ENCODE measurements at places on chromosomes 16 and 17.

- DNase-seq: no peak
Observed at GRCh38 chr17:45338023-45338781, 21.4 kb upstream of the MAP3K14 start.

- no peak for DNase-seq
Observed at GRCh38 chr17:39236981-39237441, 11.3 kb upstream of the STAC2 start.

GRCh38 chr17:9242983-9243382, 221.7 kb downstream of the NTN1 start:
- DNase-seq: no peak

DNA sequence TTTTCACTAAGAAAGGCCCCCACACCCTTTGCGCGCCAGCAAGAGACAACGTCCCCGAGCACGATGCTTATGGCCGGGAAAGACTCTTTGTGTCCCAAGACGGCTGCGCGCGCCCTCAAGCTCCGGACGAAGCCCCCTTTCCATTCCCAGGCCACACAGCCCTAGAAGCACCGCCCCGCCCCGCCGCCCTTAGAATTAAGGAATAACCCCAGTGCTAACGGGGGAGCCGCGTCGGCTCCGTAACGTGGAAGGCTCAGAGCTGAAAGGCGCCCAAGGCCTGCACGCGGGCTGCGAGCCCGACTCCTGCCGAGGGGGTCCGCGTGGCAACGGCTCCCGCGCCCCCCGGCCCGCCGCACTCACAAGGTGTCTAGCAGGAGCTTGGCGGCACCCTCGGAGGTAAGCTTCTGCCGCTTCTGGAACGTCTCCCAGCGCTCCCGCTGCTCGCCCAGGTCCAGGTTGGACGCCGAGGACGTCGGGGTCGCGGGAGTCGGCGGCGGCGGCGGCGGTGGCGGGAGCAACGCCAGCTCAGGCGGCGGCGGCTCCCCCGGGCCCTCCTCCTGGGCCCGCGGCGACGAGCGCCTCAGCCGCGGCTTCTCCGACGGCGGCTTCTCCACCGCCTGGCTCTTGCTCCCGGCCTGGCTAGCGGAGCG, 477 bp downstream of the CENPV start:
- DNase-seq: peak; percentile 37

GRCh38 chr16:28261942-28262341, 30.4 kb upstream of the SBK1 start:
- DNase-seq: no peak

- DNase-seq: peak; percentile 81
Observed at GRCh38 chr17:66459811-66460270, 157.4 kb downstream of the PRKCA start.

GRCh38 chr16:84313921-84314320, 19.2 kb downstream of the WFDC1 start:
- no peak for DNase-seq

- no peak for DNase-seq
Observed at GRCh38 chr16:19443659-19444058, 26.0 kb downstream of the TMC5 start.

DNA sequence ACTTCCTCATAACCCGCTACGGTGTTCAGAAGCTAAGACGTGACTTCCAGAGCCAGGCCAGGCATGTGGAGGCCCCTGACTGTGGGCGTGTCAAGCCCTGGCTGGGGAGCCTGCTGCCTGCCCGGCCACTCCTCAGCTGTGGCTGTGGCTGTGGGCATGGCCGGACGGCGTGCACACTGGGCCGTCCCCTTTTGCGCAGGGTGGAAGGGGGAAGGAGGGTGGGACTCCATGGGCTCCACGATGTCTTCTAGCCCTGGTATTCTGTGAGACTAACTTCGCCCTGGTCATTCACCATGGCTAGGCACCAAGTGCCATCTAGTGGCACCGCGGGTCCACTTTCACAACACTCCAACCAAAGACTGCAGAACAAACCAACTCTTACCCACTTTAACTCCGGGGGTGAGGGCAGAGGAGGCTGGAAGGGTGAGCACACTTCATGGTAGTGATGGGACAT, 67.9 kb downstream of the N4BP1 start:
- peak; percentile 46 for DNase-seq

DNA sequence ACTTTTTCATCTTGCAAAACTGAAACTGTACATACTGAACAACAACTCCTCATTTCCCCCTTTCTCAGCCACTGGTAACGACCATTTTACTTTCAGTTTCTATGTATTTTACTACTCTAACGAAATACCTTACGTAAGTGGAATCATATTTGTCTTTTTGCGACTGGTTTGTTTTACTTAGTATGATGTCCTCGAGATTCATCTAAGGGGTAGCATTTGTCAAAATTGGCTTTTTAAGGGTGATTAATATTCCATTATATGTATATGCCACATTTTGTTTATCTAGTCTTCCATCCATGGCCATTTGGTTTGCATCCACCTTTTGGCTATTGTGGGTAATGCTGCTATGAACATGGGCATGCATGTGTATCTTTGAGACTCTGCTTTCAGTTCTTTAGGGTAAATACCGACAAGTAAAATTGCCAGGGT, 10.4 kb downstream of the KPNB1 start:
- DNase-seq: no peak

GRCh38 chr17:81152288-81152828, 12.9 kb upstream of the PVALEF start:
- DNase-seq: no peak

- DNase-seq: no peak
Observed at GRCh38 chr17:1551741-1552140, 10.9 kb downstream of the PITPNA start.

DNA sequence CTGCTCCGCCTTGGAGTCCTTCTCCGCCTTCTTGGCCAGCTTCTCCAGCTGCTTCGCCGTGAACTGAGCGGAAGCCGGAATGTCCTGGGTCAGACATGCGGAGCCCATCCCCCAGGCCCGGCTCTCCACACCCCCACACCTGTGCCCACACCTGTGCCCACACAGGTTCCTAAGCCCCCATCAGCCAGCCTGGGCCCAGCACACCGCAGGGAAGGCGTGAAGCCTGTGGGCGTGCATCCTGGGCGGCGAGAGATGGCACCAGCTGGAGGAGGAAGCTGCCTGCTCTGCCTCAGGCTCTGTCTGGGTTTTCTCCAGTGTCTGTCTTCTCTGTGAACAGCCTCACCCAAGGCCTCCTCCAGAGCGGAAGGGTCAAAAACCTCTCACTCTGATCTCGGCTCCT, 5.9 kb downstream of the CHMP1A start:
- no peak for DNase-seq
